Sigmoid colon (tissue), 7 donors: ENCODE measurements at places on chromosomes 6 and 20. TPM values are rescaled to one million over a fixed set of nuclear protein-coding genes. Genes with fewer than 3 reads are reported as not detected.

KCNS1 gene
- not detected for total RNA-seq

SLC13A3 gene
- 0.49 TPM for total RNA-seq

WFDC12 gene
- total RNA-seq: not detected

ADGB gene
- total RNA-seq: not detected

DNA sequence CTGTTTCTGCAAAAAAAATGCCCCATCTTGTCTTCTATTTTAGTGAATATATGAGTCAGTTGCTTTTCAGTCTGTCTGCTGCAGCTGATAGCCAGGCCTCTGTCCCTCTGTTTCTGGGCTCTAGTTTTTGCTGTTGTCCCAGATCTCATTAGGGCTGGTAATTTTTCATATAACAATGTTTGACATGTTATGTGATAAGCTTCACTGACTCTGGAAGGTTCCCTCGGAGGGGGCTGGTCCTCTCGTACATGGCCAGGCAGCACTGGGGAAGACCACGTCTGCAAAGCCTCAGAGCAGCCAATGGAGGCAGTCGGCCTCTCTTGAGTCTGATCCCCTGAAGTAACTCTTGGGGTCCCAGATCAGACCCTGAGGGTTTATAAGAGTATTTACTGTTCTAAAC is 223.8 kb downstream of the THBS2 start:
- no peak for DNase-seq

GRCh38 chr6:144939921-144940320 is 654.8 kb downstream of the UTRN start:
- no peak for DNase-seq

DNA sequence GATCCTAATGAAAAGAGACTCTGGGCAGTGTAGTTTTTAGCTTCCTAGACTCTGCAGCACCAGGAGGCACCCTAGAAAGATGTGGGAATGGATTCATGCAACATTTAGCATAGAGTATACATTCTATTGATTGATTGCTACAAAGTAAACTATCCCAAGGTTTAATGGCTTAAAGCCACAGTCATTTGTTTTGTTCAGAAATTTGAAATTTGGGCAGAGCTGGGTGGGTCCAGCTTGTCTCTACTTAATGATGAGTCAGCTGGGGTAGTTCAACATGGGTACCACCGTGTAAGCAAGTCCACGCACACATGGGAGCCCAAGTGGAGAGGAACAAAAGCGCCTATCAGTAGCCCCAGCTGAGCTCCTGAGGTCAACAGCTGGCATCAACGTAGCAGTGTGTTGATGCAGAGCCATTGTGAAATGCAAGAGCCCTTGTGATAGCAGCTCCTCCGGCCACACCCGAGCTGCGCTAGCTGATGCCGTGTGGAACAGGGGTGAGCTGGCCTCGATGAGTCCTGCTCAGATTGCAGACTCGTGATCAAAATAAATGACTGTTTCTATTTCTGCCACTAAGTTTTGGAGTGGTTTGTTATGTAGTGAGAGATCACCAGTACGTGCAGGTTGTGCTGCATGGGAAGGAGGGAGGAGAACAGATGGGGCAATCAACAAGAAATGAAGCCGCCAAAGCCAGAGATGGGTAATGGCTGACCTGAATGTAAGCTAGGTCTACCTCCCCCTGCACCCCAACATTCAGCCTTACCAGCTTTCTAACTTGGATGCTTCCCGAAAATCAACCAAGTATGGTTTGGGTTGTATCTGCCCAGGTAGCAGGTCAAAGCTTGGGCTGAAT is 45.7 kb upstream of the TRAF3IP2 start:
- no peak for DNase-seq

GRCh38 chr20:57509665-57510237 is 15.2 kb downstream of the CTCFL start:
- no peak for DNase-seq

DNA sequence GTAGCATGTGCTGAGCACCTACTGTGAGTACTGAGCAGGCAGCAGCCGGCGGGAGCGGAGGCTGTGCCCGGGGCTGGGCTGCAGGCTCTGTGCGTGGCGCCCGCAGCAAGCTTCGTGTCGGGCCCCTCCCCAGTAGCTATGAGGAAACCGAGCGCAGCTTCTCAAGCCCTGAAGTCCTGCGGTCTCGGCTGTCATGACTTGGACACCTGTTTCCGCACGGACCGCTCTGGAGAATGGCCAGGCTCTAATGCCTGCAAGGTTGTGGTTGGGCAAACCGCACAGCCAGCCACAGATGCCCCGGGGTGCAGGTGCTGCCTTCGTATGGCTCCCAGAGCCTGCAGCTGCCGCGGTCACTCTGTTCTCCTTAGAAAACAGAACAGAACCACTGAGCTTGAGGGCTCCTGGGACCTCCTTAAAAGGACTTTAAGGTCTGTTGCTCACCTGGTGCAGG is 33.7 kb downstream of the PYGB start:
- DNase-seq: peak; percentile 60

DNA sequence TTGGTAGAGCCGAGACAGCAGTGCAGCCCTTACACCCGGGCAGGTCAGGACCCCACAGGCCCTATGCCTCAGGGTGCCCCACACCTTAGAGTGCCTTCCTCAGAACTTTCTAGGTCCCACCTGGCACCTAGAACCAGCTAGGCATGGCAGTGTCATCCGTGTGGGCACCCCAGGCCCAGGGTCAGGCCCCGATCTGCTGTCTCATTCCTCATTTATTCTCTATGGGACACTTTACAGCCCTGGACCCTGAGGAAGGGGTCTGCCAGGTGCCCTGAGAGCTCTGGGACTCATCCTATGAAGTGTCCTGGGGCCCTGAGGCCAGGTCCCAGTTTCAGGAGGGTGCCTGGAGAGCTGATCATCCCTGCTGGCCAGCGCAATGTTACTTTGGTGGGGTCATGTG is 8.1 kb upstream of the BPI start:
- peak; percentile 58 for DNase-seq

DNA sequence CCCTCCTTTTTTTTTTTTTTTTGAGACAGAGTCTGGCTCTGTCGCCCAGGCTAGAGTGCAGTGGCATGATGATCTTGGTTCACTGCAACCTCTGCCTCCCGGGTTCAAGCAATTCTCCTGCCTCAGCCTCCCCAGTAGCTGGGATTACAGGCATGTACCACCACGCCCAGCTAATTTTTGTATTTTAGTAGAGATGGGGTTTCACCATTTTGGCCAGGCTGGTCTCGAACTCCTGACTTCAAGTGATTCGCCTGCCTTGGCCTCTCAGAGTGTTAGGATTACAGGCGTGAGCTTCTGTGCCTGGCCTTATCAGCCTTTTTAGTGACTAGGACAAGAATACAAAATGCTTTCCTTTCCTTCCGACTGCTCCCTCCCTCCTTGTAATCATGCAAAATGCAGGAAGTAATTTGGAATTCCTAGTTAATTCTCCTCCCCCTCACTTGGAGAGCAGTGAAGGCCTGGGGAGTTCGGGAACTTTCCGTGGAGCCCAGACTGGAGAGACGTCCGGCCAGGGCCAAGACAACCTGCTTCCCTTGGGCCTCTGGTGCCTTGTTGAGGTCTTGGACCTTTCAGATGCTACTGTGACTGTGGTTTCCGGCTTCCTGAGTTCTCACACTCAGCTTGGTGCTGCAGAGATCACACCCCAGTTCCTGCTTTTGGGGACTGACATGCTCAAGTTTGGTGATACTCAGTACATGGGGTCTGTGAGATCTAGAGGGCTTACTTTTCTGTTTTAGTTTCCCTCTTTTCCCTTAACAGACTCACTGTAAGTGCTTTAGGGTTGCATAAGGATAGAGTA is 3.9 kb upstream of the PHF20 start:
- peak; percentile 77 for DNase-seq

DNA sequence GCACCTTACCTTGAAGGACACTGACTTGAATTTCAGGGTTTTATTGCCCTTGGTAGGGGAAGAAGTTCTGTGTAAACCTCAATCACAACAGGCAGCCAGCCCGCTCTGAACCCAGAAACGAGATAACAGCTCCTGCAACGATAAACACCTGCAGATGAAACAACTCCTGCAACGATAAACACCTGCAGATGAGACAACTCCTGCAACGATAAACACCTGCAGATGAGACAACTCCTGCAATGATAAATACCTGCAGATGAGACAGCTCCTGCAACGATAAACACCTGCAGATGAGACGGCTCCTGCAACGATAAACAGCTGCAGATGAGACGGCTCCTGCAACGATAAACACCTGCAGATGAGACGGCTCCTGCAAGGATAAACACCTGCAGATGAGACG is 54.0 kb upstream of the TBXT start:
- DNase-seq: no peak

DNA sequence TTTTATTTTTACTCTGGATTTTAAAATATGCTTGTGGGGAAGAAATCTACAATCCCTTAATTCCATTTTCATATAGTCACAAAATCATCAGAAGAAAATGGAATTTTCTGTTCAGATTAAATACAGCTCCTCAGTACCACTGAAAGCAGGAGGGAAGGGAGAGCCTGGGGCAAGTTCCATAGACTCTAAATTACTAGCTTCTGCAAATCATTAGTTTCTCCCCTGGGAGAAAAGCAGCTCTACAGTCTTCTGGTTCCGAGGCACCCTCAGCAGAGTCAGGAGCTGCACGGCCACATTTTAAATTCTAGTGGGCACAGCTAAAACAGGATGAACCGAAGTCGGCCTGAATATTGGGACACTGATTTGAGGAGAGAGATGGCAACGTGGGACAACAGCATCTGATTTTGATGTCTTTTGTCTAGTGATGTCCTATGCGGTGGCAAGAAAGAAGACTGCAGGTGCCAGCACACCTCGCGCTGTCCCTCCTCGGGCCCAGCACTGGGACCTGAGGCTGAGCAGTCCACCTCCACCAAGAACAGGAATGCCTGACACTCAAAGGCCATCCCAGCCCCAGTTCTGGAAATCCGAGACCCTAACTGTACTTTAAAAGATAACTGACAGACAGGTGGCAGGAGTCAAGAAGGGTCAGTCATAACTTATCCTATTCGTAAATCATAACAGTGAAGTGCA is 90.7 kb downstream of the FOXC1 start:
- DNase-seq: no peak

GRCh38 chr6:13614126-13614925 is 809 bp upstream of the NOL7 start:
- peak; percentile 74 for DNase-seq

- no peak for DNase-seq
Measured at GRCh38 chr20:33407251-33407650, 5.9 kb upstream of the CDK5RAP1 start.

- no peak for DNase-seq
Measured at GRCh38 chr6:119297049-119297448, 52.5 kb downstream of the MAN1A1 start.
